ENCODE measurements at places on chromosomes 5 and 9.

- DNase-seq: no peak
These were observed 153.3 kb downstream of the EFNA5 start for GRCh38 chr5:107517185-107518033.

GRCh38 chr5:116437922-116438578 is 136.6 kb downstream of the SEMA6A start:
- no peak for DNase-seq

DNA sequence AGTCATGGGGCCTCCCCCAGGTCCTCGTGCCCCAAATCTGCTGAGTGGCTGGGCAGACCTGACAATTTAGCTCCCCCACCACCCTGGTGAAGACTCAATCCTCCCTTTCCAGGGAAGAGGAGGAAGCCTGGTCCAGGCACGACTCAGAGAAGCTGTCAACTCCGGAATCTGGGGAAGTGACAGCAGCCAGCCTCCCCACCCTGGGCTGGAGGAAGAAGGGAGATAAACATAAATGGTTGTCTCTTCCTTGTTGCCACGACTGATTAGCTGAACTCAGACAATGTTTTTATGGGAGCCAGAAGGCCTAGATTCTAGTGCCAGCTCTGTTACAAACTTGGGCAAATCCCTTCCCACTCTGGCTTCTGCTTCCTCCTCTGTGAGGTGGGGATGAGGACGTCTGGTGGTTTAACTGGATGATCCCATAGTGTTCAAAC is 15.4 kb downstream of the CCDC69 start:
- no peak for DNase-seq

DNA sequence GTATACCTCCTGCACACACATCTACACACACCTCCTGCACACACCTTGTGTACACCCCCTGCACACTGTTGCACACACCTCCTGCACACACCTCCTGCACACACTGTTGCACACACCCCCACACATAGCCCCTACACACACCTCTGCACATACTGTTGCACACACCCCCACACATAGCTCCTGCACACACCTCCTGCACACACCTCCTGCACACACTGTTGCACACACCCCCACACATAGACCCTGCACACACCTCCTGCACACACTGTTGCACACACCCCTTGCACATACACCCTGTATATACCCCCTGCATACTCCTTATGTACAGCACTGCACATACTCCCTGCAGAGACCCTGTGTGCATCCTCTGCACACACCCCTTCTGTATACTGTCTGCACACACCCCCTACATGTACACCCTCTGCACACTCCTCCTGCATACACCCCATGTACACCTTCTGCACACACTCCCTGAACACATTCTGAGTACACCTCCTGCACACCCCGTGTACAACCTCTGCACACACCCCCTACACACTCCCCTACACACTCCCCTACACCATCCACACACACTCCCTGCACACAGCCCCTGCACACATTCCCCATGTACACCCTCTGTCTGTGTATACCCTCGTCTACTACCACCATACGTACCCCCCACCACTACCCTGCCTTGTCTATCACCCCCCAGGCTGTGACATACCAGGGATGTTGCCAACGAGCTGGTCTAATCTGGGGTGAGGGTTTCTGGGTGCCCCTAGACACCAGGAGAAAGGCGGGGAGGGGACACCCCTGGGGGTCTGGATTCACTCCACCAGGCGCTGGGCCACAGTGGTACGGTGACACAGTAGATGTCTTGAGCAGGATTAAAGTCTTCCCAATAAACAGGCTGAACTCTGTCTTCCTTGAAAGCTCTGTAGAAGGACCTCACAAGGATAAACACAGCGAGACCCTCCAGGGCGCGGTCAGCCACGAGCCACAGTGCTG is 1.1 kb upstream of the CEP72 start:
- no peak for DNase-seq

DNA sequence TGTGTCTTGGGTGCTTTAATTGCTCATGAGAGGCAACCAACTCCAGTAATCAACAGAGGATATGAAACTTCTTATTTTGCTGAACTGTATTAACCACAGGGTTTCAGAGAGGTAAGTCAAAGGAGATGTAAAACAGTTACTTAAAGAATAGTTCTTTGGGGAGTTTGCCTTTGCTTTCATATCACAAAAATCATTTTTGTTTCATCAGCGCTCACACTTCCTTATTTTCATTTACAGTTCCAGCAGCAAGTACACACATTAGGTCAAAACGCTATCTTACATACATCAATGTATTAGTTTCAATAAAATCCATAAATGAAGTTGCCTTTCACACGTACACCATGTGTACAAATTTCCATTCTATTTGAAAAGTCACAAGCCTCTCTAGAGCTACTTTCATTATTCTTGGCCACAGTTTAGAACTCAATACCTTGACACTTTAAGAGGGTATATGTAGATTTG is 50.1 kb downstream of the ST8SIA4 start:
- DNase-seq: no peak

DNA sequence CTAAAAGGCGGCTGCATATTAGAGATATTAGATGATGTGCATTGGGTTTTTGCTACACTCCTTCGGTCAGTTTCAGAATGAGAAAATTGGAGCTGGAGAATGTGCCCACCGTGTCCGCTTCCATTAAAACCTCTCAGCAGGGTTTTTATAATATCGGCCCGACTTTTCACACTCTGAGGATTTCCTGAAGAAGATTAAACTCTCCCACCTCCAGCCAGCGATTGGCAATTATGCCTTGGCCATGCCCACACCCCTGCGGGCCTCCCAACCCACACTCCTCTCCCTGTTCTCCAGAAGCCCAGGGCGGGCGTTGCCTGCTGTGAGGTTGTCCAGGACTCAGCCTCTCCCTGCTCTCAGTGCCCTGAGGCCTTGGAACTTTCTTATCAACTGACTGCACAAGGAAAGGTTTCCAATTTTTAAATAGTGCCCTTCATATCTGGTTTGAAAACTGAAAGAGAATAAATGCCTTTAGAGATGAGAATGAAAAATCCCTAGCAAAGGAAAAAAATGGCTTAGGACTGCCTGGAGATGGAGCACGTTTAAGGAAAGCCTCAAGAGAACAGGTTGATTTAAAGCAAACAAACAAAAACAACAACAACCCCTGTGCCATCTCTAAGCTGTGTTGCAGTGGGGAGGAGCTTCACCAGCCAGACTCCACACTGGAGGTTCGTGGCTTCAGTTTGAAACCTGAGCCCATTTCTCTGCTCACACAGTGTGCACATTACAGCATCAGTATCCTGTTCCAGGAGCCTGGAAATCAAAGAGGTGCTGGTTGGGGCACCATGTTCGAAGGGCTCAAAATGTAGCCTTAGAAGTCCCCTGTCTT is 292.9 kb downstream of the NSG2 start:
- DNase-seq: no peak

- no peak for DNase-seq
These were observed 17.0 kb downstream of the MRPL36 start for GRCh38 chr5:1782385-1783215.

Data from NCI-H2107 (cell line).